Gastroesophageal sphincter (tissue), 4 donors: ENCODE measurements at places on chromosomes 5 and 9.
A peak's percentile ranks its signal among the peaks of the same experiment; 100 is the strongest.

GRCh38 chr5:151351671-151352070, 4.3 kb upstream of the SLC36A2 start:
- no peak for ATAC-seq

- ATAC-seq: no peak
Measured at GRCh38 chr5:115829913-115830312, 11.5 kb downstream of the ATG12 start.

DNA sequence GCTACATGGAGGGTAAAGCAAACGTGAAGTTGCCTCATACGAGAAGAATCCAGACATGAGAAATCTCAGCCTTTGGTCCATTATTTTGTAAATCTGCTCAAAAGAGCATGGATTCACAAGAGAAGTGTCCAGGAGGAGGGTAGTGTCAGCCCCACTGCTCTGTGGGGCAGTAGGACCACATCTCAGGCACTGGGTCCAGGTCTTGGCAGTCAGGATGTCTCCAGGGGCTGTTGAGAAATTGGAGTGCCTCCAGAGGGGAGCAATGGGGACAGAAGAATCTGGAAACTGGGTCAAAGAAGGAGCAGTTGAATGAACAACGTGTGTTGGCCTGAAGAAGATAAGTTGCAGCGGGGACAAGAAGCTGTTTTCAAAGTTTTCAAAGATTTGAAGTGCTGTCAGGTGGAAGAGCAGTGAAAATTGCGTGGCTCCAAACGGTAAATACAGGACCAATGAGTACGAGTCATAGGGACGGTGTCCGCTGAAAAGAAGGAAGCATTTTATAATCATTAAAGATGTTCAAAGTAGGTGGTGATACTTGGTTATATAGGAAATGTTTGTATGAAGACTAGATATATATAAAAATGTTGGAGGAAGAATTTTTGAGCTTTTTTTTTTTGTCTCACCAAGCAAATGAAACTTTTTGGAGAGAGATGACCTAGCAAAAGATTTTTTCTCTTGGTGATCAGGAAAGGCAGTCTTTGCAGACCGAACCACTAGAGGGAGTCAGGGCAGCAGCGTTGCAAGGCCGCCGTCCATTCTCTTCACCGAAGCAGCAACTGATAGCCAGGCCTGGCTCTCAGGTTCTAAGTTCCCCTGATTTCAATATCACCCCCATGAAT, 57.1 kb upstream of the ZBED3 start:
- peak; percentile 80 for ATAC-seq

- no peak for ATAC-seq
Measured at GRCh38 chr9:136562746-136563495, 17.1 kb upstream of the NOTCH1 start.

GRCh38 chr5:2381070-2381469, 370.4 kb downstream of the IRX2 start:
- no peak for ATAC-seq
